Psoas muscle (tissue), 8 donors: ENCODE measurements at places on chromosomes 12 and 14.

DNA sequence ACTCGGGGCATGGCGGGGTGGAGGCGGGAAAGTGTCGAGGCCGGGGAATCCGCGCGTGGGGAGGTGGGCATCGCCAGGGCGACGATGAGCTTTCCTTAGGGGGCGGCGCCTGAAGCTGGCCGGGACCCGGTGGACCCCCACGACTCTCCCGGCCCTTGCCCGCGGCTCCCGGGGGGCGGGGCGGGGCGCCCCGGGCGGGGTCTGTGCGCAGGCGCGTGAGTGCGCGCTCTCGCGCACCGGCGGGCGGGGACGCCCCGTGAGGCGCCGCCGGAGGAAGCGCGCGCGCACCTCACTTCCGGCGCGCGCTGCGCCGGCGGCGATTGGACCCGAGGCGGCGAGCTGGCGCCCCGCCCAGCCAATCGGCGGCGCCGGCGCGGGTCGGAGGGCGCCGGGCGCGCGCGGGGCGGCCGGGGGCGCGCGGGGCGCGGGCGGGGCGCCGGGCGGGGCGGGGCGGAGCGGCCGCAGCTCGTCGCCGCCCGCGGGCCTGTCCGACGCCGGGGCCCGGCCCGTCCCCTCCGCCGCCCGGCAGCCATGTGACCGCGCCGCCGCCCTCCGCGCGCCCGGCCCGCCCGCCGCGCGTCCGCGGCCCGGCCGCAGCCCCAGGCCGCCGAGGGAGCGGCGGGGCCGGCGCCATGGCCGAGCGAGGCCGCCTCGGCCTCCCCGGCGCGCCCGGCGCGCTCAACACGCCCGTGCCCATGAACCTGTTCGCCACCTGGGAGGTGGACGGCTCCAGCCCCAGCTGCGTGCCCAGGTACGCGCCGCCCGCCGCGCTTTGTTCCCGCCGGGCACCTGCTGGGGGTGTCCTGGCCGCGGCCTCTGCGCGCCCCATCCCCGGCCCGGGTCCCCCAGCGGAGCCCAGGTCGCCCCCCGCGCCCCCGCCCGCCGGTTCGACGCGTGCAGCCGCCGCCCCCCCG is at the start of gene PACS2:
PACS2 (plus strand) TSS at position 462 of the 914 bp plus-strand sequence; CDS start at position 633, 171 bp downstream.
- H3K4me3 ChIP-seq, result peak within 1 kb of the TSS; percentile 84
- peak; percentile 86 for DNase-seq
- H3K27ac ChIP-seq, result peak within 1 kb of the TSS; percentile 86
- no peaks in the 10 kb centered on the region for H3K36me3 ChIP-seq
- peaks cover 24% of the 10 kb centered on the region for H3K4me1 ChIP-seq

GRCh38 chr14:65846196-65846868 is 433.8 kb downstream of the FUT8 start:
- H3K27me3 ChIP-seq, result no peaks in the 10 kb centered on the region
- DNase-seq, result no peak
- H3K4me3 ChIP-seq, result no peak overlapping the region
- H3K27ac ChIP-seq, result no peak overlapping the region

DNA sequence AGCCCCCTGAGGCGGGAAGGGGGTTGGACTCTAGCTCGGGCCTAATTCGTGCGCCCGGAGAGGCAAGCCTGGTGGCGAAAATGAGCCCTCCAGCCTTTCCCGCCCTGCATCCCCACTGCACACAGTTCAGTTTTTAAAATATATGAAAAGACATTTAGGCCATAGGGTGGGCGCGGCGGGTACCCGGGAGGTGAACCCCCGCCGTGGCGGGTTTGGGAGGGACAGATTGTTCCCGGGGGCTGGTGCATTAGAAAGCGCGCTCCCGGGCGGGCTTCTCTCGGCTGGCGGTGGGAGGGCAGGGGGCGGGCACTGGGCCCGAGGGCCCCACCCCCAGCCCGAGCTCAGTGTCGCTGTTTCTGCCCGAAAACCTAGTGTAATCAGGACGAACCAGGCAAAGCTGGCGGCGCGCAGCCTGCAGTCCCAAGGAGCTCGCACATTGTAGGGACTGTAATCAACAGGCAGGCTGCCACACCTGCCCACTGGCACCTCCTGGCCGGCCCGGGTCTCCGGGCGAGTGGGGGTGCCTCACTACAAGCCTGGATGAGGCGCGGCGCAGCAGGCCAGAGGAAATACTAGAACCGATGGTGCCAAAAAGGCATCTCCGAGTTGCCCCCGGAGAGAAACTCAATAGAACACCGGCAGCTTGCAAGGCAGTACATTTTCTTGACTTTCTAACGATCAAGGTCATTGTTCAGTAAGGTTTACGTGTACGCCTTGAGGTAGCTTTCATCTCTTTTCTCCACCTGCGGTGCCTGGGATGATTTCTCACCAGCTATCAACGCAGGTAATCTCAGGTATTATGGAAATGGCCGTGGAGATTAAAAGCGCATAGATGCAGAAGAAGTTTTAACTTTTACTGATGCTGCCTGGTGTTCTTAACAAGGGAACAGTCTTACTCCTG is 764 bp upstream of the SPTB start:
- peaks cover 17% of the 10 kb centered on the region for H3K4me1 ChIP-seq
- peak; percentile 62 for DNase-seq
- H3K27ac ChIP-seq, result peak overlapping the region; percentile 98

- H3K4me3 ChIP-seq, result no peak overlapping the region
- no peaks in the 10 kb centered on the region for H3K36me3 ChIP-seq
- no peak overlapping the region for H3K27ac ChIP-seq
- H3K27me3 ChIP-seq, result no peaks in the 10 kb centered on the region
- H3K4me1 ChIP-seq, result peaks cover 31% of the 10 kb centered on the region
- no peak for DNase-seq
Observed at GRCh38 chr12:11727133-11727664, 77.7 kb downstream of the ETV6 start.

GRCh38 chr14:81385419-81385818 is 14.7 kb downstream of the STON2 start:
- H3K27me3 ChIP-seq, result no peaks in the 10 kb centered on the region
- no peak overlapping the region for H3K27ac ChIP-seq
- H3K4me3 ChIP-seq, result no peak overlapping the region
- DNase-seq, result no peak
- H3K36me3 ChIP-seq, result no peaks in the 10 kb centered on the region
- H3K4me1 ChIP-seq, result no peaks in the 10 kb centered on the region

- H3K4me3 ChIP-seq, result no peak overlapping the region
- H3K27me3 ChIP-seq, result no peaks in the 10 kb centered on the region
- no peak overlapping the region for H3K27ac ChIP-seq
- no peak for DNase-seq
- H3K36me3 ChIP-seq, result no peaks in the 10 kb centered on the region
Observed at GRCh38 chr14:85702191-85702590, 172.2 kb downstream of the FLRT2 start.

DNA sequence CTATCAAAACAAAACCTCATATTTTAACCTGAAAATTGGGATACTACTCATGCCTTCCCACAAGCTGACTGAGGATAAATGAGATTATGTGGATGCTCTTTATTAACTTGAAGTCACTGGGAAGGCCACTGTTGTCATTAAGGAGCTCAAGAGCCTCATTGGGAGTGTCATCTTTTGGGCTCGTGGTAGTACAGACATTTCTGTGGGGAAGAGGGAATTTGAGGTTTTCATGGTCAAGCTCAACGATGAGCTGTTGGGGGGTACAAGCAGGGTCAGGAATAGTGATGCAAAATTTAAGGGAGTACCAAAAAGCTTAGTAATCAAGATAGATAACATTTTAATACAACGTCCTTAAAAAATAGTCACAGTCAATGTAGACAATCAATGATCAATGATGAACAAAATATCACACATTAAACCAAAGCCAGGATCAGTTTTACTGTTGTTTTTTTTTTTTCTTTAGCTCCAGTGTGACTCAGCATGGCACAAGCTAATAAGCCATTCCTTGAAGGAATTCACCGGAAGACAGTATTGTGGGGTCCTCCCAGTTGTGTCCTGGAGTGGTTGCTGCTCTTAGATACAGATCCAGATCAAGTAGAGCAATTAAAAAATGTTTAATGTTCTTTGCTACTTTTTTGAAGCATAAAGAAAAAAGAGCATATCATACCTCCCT is 130.9 kb downstream of the C12orf75 start:
- H3K36me3 ChIP-seq, result no peaks in the 10 kb centered on the region
- H3K4me3 ChIP-seq, result no peak overlapping the region

- H3K27ac ChIP-seq, result no peak overlapping the region
- H3K4me1 ChIP-seq, result peaks cover 16% of the 10 kb centered on the region
- H3K27me3 ChIP-seq, result no peaks in the 10 kb centered on the region
- no peaks in the 10 kb centered on the region for H3K36me3 ChIP-seq
Observed at GRCh38 chr12:123367511-123367910, 2.9 kb upstream of the SBNO1 start.

- H3K27ac ChIP-seq, result no peak overlapping the region
- H3K27me3 ChIP-seq, result no peaks in the 10 kb centered on the region
- no peak for DNase-seq
Observed at GRCh38 chr12:79857675-79858074, 77.2 kb downstream of the PPP1R12A start.

DNA sequence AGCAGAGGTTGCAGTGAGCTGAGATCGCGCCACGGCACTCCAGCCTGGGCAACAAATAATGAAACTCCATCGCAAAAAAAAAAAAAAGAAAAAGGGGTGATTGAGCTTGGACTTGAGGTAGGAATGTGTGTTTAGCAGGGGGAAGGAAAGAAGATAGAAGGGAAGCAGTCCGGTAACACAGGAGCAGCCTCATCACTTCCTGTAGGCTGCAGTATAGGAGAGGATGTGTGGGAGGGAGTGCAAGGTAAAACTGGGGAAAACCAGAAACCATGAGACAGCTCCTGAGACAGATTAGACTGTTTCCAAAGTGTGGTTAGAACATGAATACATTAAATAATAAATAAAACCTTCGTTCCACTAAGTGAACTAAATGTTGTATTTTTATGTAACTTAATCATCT is 49.2 kb downstream of the FGD4 start:
- no peak overlapping the region for H3K27ac ChIP-seq
- H3K27me3 ChIP-seq, result no peaks in the 10 kb centered on the region
- no peaks in the 10 kb centered on the region for H3K36me3 ChIP-seq
- H3K4me1 ChIP-seq, result peaks cover 6% of the 10 kb centered on the region
- no peak for DNase-seq

DNA sequence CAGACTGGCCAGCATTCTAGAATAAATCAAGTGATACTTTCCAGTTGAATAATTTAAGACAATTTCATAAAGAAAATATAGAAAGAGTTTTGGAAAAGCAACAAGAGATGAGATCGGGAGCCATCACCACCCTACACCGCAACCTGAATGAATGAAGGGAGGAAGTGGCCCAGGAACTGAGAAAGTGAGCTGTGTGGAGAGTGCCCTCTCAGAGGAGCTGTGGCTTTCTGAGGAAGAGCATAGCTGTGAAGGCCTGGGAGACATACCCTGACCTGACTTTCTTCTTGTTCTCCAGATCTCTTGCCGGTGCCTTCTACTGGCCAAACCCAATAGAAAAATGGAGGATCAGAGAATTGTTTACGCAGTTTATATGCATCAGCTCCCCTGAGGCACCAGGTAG is 79.3 kb upstream of the TSPAN8 start:
- no peaks in the 10 kb centered on the region for H3K4me1 ChIP-seq
- no peak for DNase-seq
- no peak overlapping the region for H3K27ac ChIP-seq
- H3K4me3 ChIP-seq, result no peak overlapping the region
- no peaks in the 10 kb centered on the region for H3K27me3 ChIP-seq

GRCh38 chr12:21169878-21170472 is 39.0 kb downstream of the SLCO1B1 start:
- no peaks in the 10 kb centered on the region for H3K27me3 ChIP-seq
- H3K27ac ChIP-seq, result no peak overlapping the region
- no peak for DNase-seq
- H3K36me3 ChIP-seq, result no peaks in the 10 kb centered on the region
- H3K4me1 ChIP-seq, result no peaks in the 10 kb centered on the region
- no peak overlapping the region for H3K4me3 ChIP-seq

GRCh38 chr12:126558810-126559209 is 1493.6 kb downstream of the AACS start:
- no peak for DNase-seq
- H3K4me3 ChIP-seq, result no peak overlapping the region
- no peak overlapping the region for H3K27ac ChIP-seq
- no peaks in the 10 kb centered on the region for H3K36me3 ChIP-seq

- no peaks in the 10 kb centered on the region for H3K27me3 ChIP-seq
- H3K27ac ChIP-seq, result no peak overlapping the region
- no peak overlapping the region for H3K4me3 ChIP-seq
- no peak for DNase-seq
Observed at GRCh38 chr14:26078561-26078960, 519.3 kb downstream of the NOVA1 start.

- DNase-seq, result no peak
- peaks cover 55% of the 10 kb centered on the region for H3K36me3 ChIP-seq
- H3K4me1 ChIP-seq, result peaks cover 57% of the 10 kb centered on the region
Observed at GRCh38 chr14:75460394-75460793, 32.6 kb downstream of the JDP2 start.

DNA sequence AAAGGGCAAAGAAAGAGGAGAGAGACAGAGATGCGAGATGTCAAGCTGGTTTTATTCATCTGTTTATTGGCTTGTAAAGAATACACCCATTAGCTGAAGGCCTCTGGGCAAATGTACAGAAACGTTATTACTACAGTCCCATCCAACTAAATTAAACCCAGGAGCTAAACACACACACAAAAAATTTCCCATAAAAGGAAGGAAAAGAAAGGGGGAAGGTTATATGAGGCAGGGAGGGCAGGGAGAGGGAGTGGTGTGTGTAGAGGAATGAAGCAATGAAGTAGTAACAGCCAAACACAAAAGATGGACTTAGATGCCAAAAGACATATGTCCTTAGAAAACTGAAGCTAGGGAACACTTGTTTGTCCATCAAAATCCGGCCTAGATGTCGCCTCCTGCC is 3.1 kb upstream of the MFAP5 start:
- no peak overlapping the region for H3K4me3 ChIP-seq
- H3K36me3 ChIP-seq, result no peaks in the 10 kb centered on the region
- H3K4me1 ChIP-seq, result no peaks in the 10 kb centered on the region
- DNase-seq, result no peak
- peaks cover 3% of the 10 kb centered on the region for H3K27me3 ChIP-seq

- H3K4me1 ChIP-seq, result no peaks in the 10 kb centered on the region
- H3K36me3 ChIP-seq, result no peaks in the 10 kb centered on the region
- H3K4me3 ChIP-seq, result no peak overlapping the region
- no peaks in the 10 kb centered on the region for H3K27me3 ChIP-seq
Observed at GRCh38 chr12:88230271-88230670, 88.2 kb downstream of the TMTC3 start.

GRCh38 chr14:64580467-64580866 is 30.7 kb downstream of the PPP1R36 start:
- DNase-seq, result no peak
- no peaks in the 10 kb centered on the region for H3K36me3 ChIP-seq
- H3K4me3 ChIP-seq, result no peak overlapping the region
- H3K27ac ChIP-seq, result peak overlapping the region; percentile 5
- H3K27me3 ChIP-seq, result no peaks in the 10 kb centered on the region

GRCh38 chr12:64083285-64084210 is 138.5 kb downstream of the KICS2 start:
- DNase-seq, result peak; percentile 81
- H3K4me3 ChIP-seq, result no peak overlapping the region
- peak overlapping the region; percentile 74 for H3K27ac ChIP-seq
- H3K4me1 ChIP-seq, result peaks cover 19% of the 10 kb centered on the region
- H3K36me3 ChIP-seq, result no peaks in the 10 kb centered on the region
- H3K27me3 ChIP-seq, result no peaks in the 10 kb centered on the region

- no peaks in the 10 kb centered on the region for H3K4me1 ChIP-seq
- H3K27ac ChIP-seq, result no peak overlapping the region
- no peaks in the 10 kb centered on the region for H3K27me3 ChIP-seq
Observed at GRCh38 chr14:63200767-63201166, 3.5 kb upstream of the RHOJ start.

- H3K27me3 ChIP-seq, result no peaks in the 10 kb centered on the region
- H3K4me1 ChIP-seq, result no peaks in the 10 kb centered on the region
- H3K36me3 ChIP-seq, result no peaks in the 10 kb centered on the region
- no peak overlapping the region for H3K27ac ChIP-seq
- H3K4me3 ChIP-seq, result no peak overlapping the region
- no peak for DNase-seq
Observed at GRCh38 chr12:123900871-123901376, 71.7 kb downstream of the CCDC92 start.
